ENCODE measurements at places on chromosomes 4 and X. TPM values are rescaled to one million over a fixed set of nuclear protein-coding genes. Genes with fewer than 3 reads are reported as not detected.

- DNase-seq = peak; percentile 60
These were observed 17.0 kb upstream of the TMEM154 start for GRCh38 chr4:152696764-152697261.

GRCh38 chrX:70405003-70405402, 18.1 kb upstream of the GDPD2 start:
- no peak for DNase-seq

DNA sequence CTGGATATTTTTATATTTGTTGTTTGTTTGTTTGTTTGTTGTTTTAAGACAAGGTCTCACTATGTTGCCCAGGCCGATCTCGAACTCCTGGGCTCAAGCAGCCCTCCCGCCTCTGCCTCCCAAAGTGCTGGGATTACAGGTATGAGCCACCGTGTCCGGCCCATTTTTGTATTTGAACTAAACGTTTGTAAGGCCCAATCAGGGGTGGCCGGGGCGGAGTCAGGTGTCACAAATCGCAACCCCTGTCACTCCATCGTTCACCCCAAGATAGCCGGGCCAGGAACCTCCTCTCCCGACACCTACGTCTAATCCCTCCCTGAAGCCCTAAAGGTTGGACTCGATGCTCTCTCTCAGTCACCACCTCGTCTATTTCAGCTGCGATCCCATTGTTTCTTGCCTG, 722 bp upstream of the EFHC2 start:
- DNase-seq = peak; percentile 79

DNA sequence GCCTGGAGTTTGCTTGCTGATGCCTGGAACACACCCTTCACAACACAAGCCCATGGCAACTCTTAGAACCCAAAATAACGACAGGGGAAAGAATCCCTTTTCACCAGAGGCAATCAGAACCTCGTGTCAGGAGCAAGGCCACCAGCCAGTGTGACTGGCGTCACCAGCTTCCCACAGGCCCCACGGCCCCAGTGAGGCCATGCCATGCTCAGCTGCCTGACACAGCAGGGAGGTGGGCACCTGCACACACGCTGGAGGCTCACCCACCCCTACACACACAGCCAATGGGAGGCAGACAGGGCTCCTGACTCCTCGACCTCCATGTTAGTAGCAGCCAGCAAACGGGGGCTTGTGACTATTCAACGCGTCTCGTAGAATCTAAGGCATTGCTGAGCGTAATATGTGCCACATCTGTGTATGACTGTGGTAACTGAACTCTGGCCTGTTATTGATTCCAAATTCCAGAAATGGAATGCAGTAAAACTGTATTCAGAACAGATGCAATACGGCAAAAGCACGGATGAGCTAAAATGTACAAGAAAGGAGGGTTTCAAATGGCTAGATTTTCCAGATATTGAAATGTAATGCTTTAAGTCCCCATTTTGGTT, 28.5 kb downstream of the RNF212 start:
- DNase-seq = no peak

DNA sequence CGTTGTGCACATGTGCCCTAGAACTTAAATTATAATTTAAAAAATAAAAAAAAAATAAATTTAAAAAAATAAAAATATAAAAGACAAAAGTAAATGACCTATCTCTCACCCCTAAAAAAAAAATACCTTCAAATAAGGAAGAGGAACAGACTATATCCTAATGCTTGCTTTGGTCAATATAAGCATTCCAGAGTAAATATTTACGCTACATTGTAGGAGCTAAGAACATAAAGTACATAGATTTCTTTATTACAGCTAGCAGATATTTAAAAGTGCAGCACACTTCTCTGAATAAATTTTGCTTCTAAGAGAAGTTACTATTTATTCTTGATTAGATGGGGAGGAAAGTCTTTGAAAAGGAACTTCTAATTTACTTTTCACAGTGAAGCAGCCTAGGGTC, 24.5 kb upstream of the UGT2B11 start:
- no peak for DNase-seq

The RAB9B gene
- total RNA-seq = 0.22 TPM

The PNCK gene
- total RNA-seq = 0.26 TPM

DNA sequence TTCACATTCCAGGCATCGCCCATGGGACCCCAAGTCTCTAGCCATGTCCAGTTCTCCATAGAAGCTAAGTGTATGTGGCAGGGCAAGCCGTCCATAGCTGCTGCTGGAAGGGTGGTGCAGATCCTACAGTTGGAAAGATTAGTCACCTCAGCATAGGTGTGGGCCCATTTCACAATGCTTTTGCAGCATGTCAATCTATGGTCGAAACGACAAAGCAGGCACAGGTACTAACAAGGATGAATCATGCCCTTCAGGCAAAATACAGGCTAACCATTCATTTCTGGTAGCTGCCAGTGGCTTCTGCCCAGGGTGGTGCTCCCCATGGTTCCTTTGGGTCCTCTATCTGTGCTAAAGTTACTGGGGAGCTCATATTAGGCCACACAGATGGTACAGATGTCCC, 225.2 kb downstream of the ADGRL3 start:
- DNase-seq = no peak

The PPP1R2C gene
- not detected for total RNA-seq

DNA sequence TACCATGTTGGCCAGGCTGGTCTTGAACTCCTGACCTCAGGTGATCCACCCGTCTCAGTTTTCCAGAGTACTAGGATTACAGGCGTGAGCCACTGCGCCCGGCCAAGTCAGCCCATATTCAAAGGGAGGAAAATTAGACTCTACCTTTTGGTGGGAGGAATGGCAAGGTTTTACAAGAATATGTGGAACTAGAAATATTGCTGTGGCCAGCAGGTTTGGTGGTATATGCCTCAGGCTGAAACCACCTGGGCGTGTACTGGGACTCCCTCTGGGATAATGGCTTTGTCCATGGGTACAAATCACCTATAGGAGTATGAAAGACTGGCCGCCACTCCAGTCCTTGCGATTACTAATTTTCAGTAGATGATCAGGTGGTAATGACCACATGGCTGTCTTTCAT, 32.4 kb downstream of the SAT1 start:
- no peak for DNase-seq

DNA sequence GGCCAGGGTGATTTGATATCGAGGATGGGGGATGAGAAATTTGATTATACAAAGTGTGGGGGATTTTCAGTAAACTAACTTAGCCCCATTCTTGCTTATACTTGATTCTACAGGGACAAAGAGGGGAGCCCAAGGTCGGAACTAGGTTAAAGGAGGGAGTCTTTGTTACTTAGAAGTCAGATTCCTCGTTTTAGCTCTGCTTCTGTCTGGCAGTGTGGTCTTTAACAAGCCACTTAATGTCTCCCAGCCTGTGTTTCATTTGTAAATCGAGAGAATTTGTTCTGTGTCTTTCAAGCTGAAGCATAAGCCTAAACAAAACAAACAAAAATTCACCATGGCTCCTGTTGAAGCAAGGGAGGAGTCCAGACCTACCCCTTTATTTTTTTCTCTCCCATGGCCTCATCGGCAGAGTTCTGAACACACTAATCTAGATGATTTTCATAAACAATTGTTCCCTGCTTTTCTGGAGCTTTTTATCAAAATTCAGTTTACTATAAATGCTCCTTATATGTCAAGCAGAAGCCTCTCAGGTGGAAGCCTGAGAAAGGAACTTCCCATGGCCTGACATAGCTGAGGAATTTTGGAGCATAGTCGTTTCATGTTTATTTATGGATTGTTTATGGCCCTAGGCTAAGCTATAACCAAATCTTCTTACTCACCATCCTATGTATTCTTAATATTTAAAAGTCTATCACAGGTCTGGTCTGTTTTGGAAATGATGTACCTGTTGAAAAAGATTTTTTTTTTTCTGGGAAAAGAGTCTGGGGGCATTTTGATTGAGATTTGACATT, 62.6 kb upstream of the SYTL5 start:
- DNase-seq = no peak

GRCh38 chrX:16924631-16925480, 21.6 kb upstream of the REPS2 start:
- DNase-seq = no peak

DNA sequence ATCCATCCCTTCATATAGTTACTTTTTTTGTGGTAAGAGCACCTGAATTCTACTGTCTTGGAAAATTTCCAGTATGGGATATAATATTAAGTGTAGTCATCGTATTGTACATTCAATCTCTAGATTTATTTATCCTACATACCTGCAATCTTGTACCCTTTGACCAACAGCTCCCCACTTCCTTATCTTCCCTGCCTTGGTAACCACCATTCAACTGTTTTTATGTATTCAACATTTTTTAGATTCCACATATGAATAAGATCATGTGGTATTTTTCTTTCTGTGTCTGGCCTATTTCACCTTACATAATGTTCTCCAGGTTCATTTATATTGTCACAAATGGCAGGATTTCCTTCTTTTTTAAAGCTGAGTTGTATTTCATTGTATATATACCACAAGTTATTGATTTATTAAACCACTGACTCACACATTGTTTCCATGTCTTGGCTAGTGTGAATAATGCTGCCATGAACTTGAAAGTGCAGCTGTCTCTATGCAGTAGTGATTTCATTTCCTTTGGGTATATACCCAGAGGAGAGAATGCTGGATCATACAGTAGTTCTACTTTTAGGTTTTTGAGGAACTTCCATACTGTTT, 572.5 kb downstream of the MAGEB5 start:
- DNase-seq = no peak

The TLR2 gene
- total RNA-seq = 2.6 TPM

DNA sequence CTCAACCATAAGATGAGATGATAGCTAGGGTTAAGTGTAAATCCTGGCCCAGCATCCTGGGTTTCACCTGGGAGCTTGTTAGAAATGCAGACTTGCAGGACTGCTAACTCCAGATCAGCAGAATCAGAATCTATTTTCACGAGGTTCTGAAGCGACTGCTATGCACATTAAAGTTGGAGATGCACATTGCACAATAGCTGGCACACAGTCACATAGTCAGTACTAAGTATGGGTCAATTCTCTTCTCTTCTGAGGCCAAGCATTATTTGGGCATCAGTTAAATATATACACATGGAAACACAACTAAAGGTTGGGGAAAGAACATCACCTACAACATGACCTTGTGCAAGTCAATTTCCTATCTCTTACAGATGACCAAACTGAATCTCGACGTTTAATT, 155.1 kb upstream of the FGF13 start:
- DNase-seq = no peak

GRCh38 chrX:94455782-94456181, 781.8 kb downstream of the FAM133A start:
- no peak for DNase-seq

The FGF5 gene
- total RNA-seq = not detected

- DNase-seq = no peak
These were observed 14.1 kb upstream of the SEC24D start for GRCh38 chr4:118849867-118850487.

DNA sequence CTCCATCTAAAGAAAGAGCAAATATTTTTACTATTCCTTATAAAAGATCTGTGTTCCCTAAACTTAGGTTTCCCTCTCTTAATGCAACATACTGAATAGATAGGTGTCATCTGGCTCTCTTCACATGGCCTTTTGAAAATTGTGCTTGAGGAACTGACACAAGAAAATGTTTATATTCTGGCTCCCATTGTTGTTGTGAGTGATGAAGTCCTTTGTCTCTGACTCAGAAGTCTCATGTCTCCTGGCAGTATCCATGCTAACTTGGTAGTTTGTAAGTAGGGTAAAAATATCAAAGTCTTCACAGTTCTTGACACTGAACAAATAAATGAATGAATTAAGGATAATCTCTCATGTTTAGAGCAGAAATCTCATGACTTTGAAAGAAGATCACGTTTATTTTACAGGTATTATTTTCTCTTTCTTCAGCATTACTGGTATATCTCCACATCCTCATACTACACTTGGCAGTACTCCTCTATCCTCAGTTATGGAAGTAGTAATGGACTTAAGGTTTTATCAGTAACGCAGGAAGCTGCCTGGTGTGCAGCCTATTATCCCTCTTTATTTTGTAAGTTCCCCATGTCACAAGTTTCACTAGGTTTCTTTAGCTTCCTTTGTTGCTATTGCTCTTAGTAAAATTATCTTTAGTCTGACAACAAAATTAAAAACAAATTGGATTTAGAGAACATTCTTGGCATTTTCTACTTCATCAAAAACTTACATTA, 14.2 kb upstream of the PABPC4L start:
- DNase-seq = no peak

The CNGA1 gene
- total RNA-seq = 0.94 TPM

DNA sequence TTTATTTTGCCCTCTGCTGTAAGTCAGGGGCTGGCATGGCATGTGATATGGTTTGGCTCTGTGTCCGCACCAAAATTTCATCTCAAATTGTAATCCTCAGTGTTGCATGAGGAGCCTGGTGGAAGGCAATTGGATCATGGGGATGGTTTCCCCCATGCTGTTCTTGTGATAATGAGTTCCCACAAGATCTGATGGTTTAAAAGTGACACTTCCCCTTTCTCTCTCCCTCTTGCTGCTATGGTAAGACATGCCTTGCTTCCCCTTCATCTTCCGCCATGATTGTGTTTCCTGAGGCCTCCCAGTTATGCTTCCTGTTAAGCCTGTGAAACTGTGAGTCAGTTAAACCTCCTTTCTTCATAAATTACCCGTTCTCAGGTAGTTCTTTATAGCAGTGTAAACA, 72.0 kb upstream of the MSX1 start:
- DNase-seq = no peak

The GPR119 gene
- total RNA-seq = not detected

The CT45A1 gene
- total RNA-seq = not detected

GRCh38 chrX:131617182-131617581, 73.3 kb downstream of the OR13H1 start:
- DNase-seq = no peak

- DNase-seq = no peak
These were observed 179.5 kb upstream of the FTHL17 start for GRCh38 chrX:31251336-31251735.

The GUCY1A1 gene
- total RNA-seq = 0.07 TPM

The AREG gene
- 2.1 TPM for total RNA-seq

DNA sequence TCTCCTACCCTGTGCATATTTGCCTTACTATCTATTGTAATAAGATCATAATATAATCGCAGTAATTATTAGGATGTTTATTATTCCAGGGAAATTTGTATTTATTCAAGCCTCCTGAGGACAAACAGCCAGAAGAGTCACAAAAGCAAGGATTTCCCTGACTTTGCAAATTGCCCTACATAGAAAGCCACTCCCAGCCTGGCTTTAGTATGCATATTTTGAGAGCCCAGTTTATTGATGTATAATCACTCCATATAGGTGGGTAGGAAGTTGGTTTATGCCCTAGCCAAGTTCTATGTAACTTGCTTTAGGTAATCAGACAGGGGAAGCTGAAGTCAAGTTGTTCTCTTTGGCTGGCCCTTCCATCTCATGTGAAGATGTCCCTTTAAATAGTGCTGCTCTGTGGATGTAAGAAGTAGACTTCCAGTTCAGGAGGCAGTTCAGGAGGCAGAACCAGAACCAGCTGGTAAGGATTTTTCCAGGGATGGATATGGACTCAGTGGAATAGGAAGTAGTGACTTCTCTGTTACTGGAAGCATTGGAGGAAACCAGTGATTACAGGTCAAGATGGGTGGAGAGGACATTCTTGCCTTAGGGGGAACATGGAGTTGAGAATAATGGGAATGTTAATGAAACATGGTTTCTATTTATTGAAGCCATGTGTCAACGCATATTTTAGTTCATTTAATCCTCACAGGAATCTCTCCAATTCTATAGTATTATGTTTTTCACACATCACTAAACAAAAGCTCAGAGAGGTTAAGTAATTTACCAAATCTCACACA, 70.5 kb upstream of the KIT start:
- no peak for DNase-seq
